ENCODE measurements at places on chromosomes 11 and 22.
A peak's percentile ranks its signal among the peaks of the same experiment; 100 is the strongest.

DNA sequence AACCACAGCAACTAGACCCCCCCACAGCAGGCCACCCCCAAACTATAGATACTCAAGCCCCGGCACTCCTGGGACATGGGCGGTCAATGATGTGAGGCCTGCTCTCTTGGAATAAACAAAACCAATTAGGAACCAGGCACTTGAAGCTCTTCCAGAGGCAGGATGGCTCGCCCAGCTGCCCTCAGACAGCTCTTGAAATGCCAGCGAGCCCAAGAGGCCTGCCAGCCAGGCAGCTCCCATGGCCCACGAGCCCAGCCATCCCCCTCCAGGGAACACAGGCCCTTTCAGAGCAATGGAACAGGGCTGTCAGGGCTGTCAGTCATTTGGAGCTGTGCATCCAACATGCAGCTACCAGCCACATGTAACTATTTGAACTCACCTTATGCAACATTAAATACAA, 34.0 kb upstream of the TFIP11 start:
- no peak for DNase-seq

DNA sequence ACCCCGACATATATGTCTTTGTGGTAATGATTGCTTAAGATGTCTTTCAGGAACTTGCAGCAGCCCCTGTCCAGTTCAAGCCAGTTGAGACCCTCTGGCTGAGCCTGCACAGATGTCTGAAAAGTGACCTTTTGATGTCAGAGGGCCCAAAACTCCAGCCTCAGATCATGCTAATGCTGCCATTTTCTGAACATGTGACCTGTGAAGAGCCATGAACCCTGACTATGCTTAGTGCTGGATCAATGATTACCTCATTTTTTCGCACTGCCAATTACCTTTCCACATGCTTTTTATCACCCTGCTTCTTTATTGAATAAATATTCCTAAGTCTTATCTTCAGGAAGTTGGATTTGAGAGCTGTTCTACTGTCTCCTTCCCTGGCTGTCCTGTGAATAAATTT, 6.9 kb upstream of the CYP2R1 start:
- DNase-seq: no peak

GRCh38 chr22:47030143-47030661, 267.8 kb downstream of the TBC1D22A start:
- no peak for DNase-seq

GRCh38 chr11:128412847-128413791, 174.2 kb downstream of the ETS1 start:
- DNase-seq: no peak

DNA sequence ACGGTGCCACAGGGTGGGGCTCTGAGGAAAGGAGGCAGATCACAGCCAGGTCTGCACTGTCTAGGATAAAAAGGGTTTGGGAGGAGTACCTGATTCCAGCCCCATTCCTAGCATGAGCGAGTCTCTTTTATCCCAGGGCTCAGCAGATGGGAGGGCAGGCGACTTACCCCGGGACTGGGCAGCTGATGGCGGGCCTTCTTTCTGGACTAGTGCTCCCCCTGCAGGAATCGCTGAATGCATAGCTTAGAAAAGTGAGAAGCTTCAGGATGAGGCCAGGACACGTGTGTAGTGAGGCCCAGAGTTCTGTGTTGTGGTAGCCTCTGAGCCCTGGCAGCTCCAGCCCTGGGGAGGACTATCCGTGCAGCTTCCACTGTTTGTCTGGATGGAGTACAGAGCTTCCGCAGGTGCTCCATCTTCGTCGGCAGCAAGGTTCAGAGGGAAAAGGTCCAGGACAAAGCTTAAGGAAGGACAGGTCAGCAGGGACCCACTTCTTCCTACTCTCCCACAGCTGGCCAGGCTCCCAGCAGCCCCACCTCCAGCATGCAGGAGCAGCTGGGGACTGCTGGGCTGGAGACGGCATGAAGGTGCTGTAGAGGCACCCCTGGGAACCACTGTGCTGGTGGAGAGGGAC, 30.4 kb downstream of the COMMD9 start:
- peak; percentile 56 for DNase-seq
